Thyroid gland (tissue), 4 donors: ENCODE measurements at places on chromosomes 5 and 9.
A peak's percentile ranks its signal among the peaks of the same experiment; 100 is the strongest.

DNA sequence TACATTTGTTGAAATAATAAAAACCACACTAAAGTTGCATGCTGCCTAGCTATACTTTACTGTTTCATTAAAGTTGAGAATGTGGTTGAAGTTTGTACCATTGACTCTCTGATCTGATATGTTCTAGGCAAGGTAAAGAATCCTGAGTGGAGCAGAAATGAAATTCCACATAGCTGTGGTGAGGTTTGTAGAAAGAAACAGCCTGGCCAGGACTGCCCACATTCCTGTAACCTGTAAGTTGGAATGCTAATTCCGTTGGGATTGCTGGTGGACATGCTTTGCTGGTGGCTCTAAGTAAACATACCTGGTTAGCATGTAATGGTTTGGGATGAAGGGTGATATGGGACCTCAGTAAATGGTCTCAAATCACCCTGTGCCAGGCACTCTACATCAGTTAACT is 16.8 kb downstream of the NFX1 start:
- H3K4me1 ChIP-seq = no peaks in the 10 kb centered on the region
- no peak overlapping the region for H3K4me3 ChIP-seq
- H3K27me3 ChIP-seq = no peaks in the 10 kb centered on the region
- peaks cover 86% of the 10 kb centered on the region for H3K36me3 ChIP-seq
- no peak overlapping the region for H3K27ac ChIP-seq

GRCh38 chr9:133148199-133149129 is 15.2 kb downstream of the GBGT1 start:
- H3K4me3 ChIP-seq = peak overlapping the region; percentile 72
- no peaks in the 10 kb centered on the region for H3K36me3 ChIP-seq
- DNase-seq = peak; percentile 67
- H3K27me3 ChIP-seq = no peaks in the 10 kb centered on the region

DNA sequence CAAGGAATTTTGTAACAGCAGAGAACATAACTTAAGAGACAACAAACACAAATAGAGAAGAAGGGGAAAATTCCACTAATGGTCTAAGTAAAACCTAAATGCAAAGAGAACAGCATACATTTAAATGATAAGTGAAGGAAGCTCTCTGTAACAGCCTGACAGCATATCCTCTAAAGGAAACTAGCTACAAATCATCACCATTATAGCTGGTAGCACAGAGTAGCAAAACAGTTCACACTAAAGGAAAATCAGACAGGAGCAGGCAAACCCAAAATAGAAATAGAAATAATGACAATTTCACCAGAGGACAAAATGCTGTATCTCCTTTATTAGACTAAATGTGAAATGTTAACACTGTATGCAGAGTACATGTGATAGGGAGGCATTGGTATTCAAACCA is 532.8 kb downstream of the PTPRD start:
- no peaks in the 10 kb centered on the region for H3K4me1 ChIP-seq
- no peak overlapping the region for H3K27ac ChIP-seq
- H3K4me3 ChIP-seq = no peak overlapping the region
- no peak for DNase-seq
- H3K36me3 ChIP-seq = no peaks in the 10 kb centered on the region

- no peak for DNase-seq
- no peaks in the 10 kb centered on the region for H3K27me3 ChIP-seq
- no peak overlapping the region for H3K4me3 ChIP-seq
- H3K27ac ChIP-seq = no peak overlapping the region
Measured at GRCh38 chr5:19855031-19855430, 133.0 kb downstream of the CDH18 start.

GRCh38 chr5:42645138-42645537 is 111.5 kb upstream of the CCDC152 start:
- no peak overlapping the region for H3K27ac ChIP-seq
- no peaks in the 10 kb centered on the region for H3K36me3 ChIP-seq
- H3K4me1 ChIP-seq = no peaks in the 10 kb centered on the region
- no peak overlapping the region for H3K4me3 ChIP-seq

DNA sequence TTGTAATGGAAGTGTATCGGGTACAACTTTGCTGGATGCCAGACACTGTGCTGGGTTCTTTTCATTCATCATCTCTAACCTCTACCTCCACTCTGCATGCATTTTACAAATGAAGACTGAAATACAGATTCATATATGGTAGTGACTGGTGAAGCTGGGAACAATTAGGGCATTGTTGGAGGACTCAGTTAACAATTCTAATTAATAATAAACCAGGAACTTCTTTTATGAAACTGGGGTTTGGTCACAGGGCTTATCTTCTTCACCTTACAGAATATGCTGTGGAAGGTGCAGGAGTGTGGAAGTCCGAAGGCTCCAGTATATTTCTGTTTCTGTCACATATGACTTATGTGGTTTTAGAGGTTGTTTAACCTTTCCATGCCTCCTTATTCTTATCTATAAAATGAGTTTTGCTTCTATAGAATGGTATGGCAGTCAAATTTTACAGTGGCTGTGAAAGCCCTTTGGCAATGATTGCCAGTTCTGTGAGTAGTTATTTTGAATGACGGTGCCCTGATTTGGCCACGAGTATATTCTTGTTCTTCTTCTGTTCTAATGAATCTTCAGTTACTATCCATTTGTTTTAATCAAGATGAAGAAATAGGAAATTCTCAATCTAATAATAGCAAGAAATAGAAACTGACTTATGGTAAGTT is 284.7 kb downstream of the GABRB2 start:
- H3K27ac ChIP-seq = no peak overlapping the region
- no peaks in the 10 kb centered on the region for H3K36me3 ChIP-seq
- no peak overlapping the region for H3K4me3 ChIP-seq
- DNase-seq = no peak
- no peaks in the 10 kb centered on the region for H3K27me3 ChIP-seq

DNA sequence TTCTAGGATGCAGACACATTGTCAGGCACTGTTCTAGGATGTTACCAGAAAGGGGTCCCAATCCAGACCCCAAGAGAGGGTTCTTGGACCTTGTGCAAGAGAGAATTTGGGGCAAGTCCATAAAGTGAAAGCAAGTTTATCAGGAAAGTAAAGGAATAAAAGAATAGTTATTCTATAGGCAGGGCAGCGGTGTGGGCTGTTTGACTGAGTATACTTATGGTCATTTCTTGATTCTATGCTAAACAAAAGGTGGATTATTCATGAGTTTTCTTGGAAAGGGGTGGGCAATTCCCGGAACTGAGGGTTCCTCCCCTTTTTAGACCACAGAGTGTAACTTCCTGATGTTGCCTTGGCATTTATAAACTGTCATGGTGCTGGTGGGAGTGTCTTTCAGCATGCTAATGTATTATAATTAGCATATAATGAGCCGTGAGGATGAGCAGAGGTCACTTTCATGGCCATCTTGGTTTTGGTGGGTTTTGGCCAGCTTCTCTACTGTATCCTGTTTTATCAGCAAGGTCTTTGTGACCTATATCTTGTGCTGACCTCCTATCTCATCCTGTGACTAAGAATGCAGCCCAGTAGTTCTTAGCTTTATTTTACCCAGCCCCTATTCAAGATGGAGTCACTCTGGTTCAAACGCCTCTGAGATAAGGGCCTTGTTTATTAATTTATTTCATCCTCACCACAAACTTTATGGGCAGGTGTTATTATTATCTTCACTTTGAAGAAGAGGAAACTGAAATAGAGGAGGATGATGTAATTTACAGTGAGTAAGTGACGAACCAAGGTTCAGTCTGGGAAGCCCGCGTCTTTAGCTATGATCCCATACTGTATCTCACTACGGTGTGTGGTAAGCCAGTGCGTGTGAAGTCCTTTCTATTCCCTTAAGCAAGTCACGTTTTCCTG is 186.0 kb upstream of the KLF4 start:
- H3K27me3 ChIP-seq = no peaks in the 10 kb centered on the region
- no peak for DNase-seq
- no peaks in the 10 kb centered on the region for H3K36me3 ChIP-seq
- H3K4me1 ChIP-seq = no peaks in the 10 kb centered on the region
- no peak overlapping the region for H3K4me3 ChIP-seq
